ENCODE measurements at places on chromosomes 16 and 17.

- peak; percentile 31 for DNase-seq
These were observed 2.7 kb downstream of the UTP18 start for GRCh38 chr17:51263006-51263405.

DNA sequence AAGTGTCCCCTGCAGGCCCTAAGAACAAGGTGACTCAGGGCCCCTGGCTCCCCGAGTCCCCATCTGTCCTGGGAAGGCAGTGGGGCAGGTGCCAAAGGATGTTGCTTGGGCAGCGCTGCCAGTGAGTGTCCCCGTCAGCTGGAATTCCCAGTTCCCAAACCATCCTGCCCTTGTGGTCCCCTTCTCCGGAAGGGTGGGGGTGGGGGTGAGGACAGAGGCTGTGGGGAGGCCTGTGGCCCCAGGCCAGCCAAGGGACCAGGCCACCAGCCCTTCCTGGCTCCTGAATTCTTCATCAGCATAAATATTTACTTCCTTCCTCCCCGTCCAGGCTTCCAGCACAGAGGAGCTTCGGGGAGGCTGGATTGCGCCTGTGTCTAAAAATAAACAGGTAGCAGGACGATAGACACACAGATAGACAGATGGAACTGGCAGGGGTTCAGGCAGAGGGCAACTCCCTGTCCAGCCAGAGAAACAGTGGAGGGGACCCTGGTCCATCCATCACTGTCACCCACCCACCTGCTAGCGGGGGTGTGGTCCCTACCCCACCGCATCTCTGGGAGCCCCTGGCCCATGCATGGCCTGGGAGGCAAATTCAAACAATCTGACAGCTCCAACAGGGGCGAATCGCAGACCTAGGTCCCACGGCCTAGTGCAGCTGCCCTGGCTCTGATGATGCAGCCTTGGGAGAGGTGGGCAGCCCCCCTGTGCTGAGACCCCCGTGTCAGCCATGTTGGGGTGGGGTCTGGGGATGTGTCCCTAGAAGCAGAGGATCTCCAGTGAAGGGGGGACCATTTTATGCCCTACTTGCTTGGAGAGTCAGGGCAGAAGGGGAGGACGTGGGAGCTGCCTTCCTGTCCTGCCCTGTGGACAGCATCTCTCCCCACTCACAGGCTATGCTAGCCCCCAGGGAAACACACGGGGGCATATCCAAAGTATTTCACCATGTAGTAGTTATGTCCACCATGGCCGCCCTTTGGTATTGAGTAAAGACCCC is 13.2 kb downstream of the GLIS2 start:
- no peak for DNase-seq

DNA sequence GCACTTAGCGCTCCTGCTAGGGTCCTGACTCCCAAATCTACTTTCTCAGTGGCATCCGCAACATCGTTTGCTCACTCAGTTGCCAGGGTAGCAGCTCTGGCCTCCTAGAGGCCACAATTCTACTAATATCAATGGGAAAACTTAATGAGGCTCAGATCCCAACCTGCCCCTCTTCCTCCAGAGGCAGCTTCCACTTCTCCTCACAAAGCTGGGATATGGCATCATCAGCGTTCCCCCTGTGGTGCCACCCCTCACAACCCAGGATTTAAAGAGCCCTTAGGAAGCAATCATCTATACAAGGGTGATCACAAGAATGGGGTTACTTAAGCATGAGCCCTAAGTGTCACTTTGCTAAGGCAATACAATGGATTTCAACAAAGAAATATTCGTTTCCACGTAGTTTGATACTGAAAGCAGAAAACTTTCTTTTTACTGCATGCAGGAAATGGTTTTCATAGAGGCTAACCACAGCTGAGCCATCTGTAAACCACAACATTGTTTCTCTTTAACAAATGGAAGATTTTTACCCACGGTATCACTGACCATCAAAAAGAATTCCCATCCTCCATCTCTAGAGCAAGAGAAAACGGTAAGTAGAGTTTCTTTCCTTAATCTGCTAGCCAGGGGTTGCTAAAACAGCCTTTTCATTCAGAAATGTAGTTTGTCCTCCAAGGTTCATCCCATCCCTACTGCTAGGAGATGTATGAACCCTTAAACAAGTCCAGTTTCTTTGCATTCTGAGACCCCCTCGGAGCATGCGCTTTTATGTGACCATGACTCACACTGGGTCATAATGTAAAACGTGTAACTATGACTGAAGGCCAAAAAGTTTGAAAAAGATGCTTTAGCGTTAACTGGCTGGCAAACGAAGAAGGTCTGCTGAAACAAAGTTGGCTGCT is 68.3 kb upstream of the BCAR1 start:
- DNase-seq = peak; percentile 93

- DNase-seq = no peak
These were observed 207.1 kb upstream of the CIBAR2 start for GRCh38 chr16:85319208-85319983.

GRCh38 chr16:69534720-69535119 is 31.0 kb upstream of the NFAT5 start:
- no peak for DNase-seq

DNA sequence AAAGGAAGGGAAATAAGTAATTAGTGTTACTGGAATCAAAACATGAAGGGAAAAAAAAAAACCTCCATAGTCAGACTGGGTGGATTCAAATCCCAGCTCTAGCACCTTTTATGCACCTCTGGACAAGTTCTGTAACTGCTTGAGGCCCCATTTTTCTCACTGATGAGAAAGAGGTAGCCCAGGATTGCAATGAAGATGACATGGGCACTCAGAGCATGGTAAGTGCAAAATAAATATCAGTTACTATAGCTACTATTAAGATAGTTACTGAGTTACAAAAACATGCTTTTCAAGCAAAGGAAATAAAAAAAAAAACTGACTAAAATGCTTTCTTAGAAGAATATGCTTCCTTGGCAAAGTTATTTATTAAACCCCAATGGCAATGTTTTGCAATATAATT is 58.8 kb downstream of the CEP95 start:
- peak; percentile 59 for DNase-seq

Data from AG10803 (cell line).